Cerebellum (tissue), 4 donors: ENCODE measurements at places on chromosomes 5 and 9.

DNA sequence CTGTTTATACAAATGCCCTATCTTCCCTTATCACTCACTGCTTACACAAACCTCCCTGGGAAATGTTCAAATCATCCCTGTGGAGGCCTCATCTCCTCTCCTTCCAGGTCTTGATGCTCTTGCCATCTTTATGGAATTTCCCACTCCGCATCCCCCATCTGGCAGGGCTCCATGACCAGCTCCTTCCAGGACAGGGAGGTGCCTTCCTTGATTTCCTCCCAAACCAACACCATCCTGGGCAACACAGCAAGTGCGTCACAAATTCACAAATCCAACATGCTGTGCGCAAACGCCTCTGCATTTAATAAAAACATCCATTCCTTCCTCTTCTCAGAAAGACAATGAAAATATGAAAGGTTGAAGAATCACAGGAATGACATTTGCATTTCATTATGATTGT lies 51.7 kb downstream of the EPB41L4A start:
- no peak for DNase-seq

GRCh38 chr9:17963498-17963897 lies 384.6 kb downstream of the SH3GL2 start:
- DNase-seq: peak; percentile 1

- no peak for DNase-seq
These were observed 29.3 kb upstream of the OBP2B start for GRCh38 chr9:133238272-133238850.

DNA sequence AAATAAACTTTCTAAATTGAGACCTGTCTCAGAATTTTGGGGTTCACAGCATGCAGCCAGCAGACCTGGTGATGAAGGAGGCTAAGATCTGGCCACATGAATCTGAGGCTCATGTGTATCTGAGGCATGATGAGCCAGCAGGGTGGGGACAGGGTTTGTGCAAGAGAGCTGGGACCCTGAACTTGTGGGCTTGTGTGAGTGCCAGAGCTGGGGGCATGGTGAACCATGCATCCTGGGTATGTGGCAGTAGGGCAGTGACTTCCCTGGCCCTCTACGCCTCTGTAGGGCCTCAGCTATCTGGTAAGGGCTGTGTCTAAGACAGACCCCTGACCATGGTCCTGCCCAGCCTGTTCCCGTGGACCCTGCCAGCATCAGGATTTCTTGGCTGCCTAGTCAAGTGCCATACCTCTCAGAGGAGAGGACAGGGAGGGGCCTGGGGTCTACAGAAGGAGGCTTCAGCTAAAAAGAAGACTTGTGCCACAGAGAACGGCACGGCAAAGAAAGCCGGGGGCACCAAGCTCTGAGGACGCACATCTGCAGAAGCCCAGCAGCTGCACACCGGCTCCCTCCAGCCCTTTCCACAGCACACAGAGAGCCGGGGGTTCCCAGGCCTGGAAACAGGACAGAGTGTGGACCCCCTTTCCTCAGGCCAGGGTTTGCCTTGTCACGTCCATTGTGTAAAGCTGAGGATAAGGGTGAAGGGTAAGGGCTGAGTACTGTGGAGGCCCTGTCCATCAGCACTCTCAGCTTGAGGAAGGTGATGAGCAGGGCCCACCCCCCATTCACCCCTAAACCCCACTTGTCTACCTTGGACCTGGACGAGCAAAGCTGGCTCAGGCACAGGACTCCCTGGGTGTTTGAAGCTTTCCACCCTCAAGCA lies 130.1 kb downstream of the MRPL36 start:
- no peak for DNase-seq

- no peak for DNase-seq
These were observed 5.4 kb downstream of the DCTN4 start for GRCh38 chr5:150753463-150753862.

GRCh38 chr5:81316571-81316970 lies 15.2 kb downstream of the ZCCHC9 start:
- DNase-seq: no peak

DNA sequence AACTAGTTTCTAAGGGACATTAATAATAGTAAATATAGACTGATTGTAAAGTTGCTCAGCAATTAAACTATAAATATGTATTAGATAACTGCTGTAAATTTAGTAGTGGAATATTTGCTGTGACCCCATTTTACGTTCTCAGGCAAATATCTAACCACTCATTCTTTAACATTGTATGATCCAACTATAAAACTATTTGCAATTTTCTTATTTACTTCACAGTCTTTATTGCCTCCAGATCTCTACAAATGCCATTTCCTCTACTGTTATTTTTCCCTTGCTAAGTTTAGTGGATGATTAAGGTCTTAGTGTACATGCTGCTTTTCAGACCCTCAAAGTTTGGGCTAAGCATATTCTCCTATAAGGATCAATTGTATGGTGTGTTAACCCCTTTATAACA lies 526.2 kb upstream of the ST8SIA4 start:
- DNase-seq: no peak

- DNase-seq: peak; percentile 69
These were observed 16.5 kb upstream of the QRFP start for GRCh38 chr9:130912932-130913598.

- no peak for DNase-seq
These were observed 3.0 kb downstream of the SOWAHA start for GRCh38 chr5:132816083-132816482.

- no peak for DNase-seq
These were observed 367.5 kb upstream of the PTGER4 start for GRCh38 chr5:40312205-40312604.

DNA sequence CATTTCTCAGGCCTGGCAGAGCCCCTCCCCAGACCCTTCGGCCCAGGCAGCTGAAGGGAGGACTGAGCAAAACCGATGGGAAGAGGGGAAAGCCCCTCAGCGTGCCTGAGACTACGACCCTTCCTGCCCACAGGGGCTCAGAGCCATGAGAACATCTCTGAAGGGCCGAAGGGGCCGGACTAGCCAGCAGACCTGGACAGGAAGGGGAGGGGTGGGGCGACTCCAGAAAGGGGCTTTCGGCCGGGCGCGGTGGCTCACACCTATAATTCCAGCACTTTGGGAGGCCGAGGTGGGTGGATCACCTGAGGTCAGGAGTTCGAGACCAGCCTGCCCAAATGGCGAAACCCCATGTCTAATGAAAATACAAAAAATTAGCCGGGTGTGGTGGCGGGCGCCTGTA lies 85.8 kb upstream of the PHYKPL start:
- no peak for DNase-seq
